IPS DF 6.9 (cell line): ENCODE measurements at places on chromosomes 5 and 9.

GRCh38 chr5:84438456-84438855 is 53.8 kb upstream of the EDIL3 start:
- no peak for DNase-seq

DNA sequence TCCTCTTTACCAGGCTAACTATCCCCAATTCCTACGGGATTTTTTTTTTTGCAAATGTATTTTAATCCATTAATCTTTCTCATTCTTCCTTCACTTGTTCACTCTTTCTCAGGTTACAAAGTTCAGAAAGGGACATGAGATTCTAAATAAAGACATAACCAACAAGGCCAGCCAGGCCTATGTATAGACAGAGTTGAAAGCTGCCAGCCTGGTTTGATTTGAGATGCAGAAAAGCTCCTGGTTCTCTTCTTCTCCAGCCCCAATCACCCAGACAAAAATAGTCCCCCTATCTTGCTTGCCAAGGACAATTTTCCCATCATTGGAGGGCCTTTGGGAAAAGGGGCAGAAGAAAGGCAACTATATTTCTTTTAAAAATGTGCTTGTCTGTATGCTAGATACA is 398.8 kb downstream of the NFIB start:
- no peak for DNase-seq

GRCh38 chr9:36632892-36633291 is 60.2 kb downstream of the MELK start:
- no peak for DNase-seq

GRCh38 chr5:150320044-150320613 is 17.4 kb upstream of the ARSI start:
- no peak for DNase-seq

GRCh38 chr5:104297076-104297475 is 734.5 kb upstream of the NUDT12 start:
- DNase-seq, result no peak

- no peak for DNase-seq
Observed at GRCh38 chr5:72921886-72922285, 34.0 kb upstream of the FCHO2 start.

- DNase-seq, result no peak
Observed at GRCh38 chr5:78964889-78965288, 20.2 kb downstream of the ARSB start.

GRCh38 chr5:2757563-2758351 is 6.3 kb upstream of the IRX2 start:
- DNase-seq, result no peak

DNA sequence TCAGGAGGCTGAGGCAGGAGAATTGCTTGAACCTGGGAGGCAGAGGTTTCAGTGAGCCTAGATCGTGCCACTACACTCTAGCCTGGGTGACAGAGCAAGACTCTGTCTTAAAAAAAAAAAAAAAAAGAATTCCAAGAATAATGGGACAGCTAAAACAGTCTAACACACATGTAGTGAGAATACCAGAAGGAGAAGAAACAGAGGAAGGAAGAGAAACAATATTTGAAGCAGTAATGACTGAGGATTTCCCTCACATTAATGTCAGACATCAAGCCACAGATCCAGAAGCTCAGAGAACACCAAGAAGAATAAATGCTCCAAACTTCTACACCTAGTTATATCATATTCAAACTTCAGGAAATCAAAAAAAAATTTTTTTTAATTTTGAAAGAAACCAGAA is 47.1 kb upstream of the EFNA5 start:
- DNase-seq, result no peak

GRCh38 chr9:135520916-135521607 is at the start of gene LCN1:
Gene LCN1 (plus strand): TSS chr9:135521440. CDS start chr9:135521498, 58 bp downstream.
- no peak for DNase-seq
